ENCODE measurements at places on chromosomes 4 and X.
A peak's percentile ranks its signal among the peaks of the same experiment; 100 is the strongest.

DNA sequence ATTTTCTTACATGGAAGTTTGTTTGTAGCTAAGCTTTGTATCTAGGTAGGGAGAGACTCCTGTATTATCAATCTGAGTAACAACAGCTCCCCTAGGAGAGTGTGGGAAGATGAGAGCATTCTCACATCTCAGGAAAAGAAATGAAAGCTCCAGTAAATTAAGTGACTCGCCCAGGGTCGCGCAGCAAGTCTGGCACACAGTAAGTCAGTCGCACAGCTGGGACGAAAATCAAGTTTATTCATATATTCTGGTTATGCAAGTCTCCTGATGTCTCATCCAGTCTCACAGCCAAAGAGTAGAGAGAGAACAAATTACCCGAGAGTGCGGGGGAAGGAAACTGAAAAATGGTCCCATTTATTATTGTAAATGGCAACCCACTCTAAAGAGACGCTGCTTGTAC, 216.1 kb downstream of the STK32B start:
- DNase-seq = no peak

DNA sequence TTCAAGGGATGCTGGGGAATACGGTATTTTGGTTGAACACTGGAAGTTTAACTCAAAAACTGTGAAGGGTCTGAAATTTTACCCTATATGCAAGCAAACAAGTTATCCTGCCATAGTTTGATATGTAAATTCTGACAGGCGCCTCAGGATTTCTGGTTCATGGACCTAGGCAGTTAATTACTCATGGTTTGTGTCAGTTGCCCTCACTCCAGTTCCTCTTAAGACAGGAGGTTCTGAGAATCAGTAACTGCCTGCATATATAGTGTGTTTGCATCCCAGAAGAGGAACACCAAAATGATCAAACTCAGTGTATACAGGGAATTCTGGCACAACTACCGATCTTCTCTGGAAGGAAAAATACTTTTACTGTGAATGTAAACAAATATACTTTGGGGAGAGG, 360.4 kb upstream of the NWD2 start:
- DNase-seq = no peak

DNA sequence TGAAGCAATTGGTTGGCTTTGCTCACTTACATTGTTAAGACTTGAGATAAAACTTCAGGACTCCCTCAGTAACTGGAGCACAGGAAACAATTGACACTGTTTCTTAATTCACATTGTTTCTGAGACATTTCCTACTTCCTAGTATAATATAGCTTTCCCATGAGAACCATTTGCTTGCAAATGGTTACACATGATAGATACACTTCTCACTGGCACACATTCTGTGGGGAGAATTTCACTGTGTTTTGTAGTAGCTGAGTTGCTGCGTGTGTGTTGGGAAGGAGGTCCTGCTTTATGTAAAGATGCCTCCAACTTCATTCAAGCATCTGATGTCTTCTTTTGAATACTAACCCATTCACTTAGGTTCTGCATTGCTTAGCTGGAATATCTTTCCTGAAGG, 85.3 kb upstream of the SLC4A4 start:
- DNase-seq = no peak

- DNase-seq = no peak
Observed at GRCh38 chrX:12319003-12319519, 180.8 kb downstream of the FRMPD4 start.

GRCh38 chr4:74733756-74734155, 60.6 kb downstream of the BTC start:
- DNase-seq = no peak

GRCh38 chr4:77504407-77504806, 101.2 kb upstream of the CXCL13 start:
- no peak for DNase-seq

DNA sequence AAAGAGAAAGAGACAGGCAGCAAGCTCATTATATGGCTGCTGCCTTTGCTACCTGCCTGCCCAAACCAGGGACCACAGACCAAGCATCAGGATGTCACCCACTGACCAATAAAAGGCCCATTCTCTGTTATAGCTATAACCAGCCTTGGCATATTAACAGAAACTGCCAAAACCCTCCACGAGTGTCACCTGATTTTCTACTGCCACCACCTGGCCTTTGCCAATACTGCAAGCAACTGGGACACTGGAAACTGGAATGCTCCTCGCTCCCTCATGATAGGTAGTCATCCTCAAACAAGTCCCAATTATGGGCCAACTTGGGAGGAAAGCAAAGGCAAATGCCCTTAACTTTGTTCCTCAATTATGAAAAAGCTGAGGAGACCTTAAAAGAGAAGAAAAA, 76.0 kb downstream of the SPIN4 start:
- peak; percentile 2 for DNase-seq

DNA sequence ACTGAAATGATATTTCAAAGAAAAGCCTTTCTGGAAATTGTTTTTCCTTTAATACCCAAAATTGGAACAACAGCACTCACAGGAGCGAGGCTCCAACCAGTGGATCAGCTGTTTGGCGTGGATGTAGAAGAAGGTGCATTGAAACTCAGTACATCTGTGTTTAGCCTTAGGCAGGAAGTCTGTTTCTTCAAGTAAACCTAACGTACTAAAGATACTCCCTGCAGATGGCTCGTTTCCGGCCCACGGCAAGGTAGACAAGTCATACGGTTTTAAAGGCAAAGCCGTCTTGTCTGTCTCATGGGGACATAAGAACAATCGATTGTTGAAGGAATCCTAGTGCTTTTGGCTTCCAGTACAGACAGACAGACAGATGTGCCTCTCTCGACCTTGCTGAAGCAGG, 50.0 kb upstream of the CLCN4 start:
- no peak for DNase-seq

- no peak for DNase-seq
Observed at GRCh38 chrX:15678339-15678738, 13.7 kb upstream of the CLTRN start.

DNA sequence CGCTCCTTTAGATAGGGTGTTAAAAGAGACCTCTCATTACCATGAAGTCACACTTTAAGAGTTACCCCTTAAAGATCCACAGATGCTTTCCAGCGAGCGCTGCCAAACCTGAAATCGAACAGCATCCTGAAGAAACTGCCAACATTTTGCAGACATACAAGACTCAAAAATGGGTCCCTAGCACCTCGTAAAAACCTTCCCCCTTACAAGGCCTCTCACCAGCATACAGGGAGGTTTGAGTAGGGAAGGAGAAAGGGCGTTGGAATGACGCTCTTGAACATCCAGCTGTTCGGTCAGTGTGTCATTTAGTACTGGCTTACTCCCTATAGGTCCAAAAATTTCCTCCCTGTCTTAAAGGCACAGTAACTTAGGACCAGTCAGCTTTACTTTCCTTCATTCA, 45.3 kb upstream of the PGRMC1 start:
- DNase-seq = no peak

DNA sequence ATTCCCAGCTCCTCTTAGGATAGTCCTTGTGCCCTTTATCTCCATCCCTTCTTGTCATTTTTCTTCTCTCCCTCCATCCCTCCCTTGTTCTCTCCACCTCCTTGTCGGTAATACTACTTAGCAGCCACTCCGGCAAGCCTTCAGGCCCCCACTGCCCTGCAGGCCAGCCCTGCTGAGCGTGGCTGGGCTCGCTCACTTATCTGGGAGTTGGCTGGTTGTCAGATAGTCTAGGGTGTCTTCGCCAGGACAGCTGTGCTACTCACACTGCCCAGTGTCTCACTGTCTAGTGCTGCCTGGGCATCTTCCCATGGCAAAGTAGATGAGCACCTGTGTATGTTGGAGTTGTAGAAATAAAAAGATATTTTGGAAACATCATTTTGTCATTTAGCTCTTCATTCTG, 75.0 kb downstream of the STK32B start:
- DNase-seq = no peak

- DNase-seq = no peak
Observed at GRCh38 chrX:15301924-15302323, 13.5 kb downstream of the ASB11 start.

DNA sequence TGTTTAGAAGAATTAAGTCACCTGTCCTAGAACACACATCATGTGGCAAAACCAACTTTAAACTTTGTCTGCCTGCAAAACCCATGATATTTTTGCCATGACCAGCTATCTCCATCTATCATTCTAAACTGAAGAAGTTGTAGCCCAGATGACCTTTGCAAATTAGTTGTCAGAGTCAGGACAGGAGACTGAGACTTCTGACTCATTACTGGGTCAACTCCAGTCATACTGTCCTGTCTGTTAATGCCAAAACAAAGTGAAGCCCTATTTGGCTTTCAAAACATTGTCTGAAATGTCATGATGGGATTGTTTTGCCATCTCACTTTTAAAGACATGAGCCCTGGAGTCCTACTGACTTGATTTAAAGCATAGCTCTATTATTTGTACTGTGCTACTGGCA, 365.7 kb upstream of the CPEB2 start:
- DNase-seq = no peak

DNA sequence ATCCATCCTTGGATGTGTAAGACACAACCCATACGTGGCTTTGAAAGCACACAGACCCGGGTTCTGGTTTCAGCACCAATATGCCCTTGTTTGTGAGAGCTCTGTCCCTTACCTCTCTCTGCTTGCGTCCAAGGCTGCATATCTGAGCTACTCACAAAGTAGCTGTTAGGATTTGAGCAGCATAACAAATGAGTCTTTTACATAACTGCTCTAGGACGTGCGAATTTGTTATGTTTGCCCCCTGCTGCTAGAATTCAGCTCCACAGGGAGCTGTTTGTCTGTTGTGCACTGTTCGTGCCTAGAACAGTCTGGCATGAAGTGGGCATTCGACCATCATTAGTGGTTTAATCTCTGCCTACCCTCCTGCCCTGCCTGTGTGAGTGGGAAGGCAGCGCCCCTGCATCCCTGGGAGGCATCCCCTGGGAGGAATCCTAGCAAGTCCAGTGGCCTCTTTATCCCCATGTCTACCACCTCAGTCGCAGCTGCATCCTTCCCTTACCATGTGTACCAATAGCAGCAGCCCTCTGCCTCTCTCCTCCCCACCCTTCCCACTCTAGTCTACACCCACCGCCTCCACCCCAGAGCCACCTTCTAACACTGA, 42.1 kb downstream of the SLC2A9 start:
- no peak for DNase-seq

GRCh38 chr4:121306931-121307330, 73.9 kb downstream of the QRFPR start:
- DNase-seq = no peak

GRCh38 chr4:33187035-33187434, 2466.9 kb downstream of the PCDH7 start:
- DNase-seq = no peak

GRCh38 chrX:86436116-86436515, 287.9 kb downstream of the DACH2 start:
- DNase-seq = no peak

DNA sequence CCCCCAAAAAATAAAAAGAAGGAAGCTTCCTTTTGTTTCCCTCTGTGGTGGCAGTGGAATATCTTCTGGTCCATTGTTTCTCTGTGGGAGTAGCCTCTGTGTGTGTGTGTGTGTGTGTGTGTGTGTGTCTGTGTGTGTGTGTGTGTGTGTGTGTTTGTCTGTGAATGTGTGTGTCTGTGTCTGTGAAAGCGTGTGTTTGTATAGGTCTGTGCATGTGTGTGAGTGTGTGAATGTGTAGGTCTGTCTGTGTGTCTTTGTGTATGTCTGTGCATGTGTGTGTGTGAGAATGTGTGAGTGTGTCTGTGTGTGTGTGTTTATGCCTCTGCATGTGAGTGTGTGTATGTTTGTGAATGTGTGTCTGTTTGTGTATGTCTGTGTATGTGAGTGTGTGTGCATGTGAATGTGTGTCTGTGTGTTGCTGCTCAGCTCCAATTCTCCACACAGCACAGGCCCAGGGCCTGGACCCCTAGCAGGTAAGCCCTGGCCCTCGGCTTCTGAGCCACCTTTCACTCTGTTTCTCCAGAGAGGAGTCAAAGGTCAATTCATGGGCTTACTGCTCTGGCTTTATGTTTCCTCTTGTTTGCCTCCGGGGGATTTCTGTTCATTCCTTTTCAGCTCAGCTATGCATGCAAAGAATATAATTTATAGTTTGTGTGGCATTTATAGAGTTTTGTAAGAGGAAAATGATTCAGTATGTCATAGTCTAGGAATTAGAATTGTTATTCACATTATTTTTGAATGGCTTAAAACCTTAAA, 89.8 kb downstream of the UCHL1 start:
- DNase-seq = no peak

Measured in T-helper 1 cell (primary cell).